ENCODE measurements at places on chromosomes 5 and 9.

DNA sequence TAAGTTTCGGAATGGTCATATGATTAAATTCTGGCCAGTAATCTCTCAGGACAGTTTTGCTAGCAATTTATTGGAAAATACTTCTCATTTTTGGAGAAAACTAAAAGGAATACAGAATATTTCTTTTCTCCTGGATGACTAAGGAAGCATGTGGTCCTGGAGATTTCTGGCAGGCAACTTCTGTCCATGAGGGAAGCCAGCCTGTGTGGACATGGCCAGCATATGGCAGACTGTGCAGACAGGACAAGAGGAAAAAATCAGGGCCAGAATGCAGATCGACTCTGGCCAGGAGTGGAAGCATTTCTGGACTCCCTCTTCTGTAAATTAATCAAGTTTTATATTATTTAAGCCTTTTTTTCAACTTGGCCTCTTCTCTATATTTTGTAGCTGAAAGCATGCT lies 100.4 kb upstream of the CDH18 start:
- DNase-seq, result no peak

DNA sequence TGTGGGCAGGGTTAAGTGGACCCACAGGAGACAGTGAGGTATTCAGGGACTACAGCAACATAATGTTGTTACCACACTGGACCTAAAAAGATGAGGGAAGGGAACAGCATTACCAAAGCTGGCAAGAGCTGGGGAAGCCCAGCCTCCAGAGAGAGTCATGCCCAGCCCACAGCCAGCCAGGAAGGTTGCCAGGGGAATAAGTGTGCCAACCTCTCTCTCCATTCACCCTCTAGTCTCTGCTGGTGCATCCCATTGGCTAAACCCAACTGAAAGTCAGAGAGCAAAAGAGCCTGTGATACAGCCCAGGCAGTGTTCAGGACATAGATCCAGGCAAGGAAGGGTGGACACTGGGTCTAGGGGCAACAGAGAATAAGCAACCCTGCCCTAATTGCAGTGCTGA lies 35.8 kb upstream of the AFAP1L1 start:
- DNase-seq, result no peak

- no peak for DNase-seq
Observed at GRCh38 chr5:73121119-73121463, 716 bp downstream of the TMEM171 start.

DNA sequence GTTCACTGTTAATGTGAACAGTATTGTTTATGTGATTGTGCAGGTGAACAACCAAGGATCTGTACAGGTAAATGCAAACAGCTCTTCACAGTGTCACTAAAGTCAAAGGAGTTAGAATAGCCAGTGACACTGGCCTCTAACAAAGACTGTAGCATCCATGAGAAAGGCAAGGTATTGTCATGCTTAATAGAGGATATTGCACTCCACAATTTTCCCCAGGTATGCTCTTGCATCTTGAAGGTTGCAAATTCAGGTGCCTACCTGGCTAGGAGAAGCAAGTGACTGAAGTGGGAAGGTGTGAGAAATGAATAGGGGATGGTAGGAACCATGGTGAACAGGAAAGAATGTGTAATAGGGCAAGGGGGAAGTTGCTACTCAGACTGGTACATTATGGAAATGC lies 101.2 kb upstream of the EFNA5 start:
- DNase-seq, result no peak

DNA sequence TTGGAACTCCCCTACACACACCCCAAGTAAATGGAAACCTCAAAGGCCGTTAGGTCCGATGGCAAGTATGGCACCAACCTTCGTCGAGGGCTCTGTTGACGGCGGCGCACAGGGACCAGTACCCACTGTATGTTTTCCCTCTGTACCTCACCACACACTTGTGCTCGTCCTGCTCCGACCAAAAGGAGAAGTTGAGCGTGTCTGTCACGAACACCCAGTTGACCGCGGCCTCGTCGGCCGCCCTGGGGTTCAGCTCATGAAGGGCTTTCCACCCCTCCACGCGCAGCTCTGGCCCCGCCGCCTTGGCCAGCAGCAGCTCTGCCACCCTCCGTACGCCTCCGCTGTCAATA lies 24.0 kb downstream of the HNRNPK start:
- DNase-seq, result no peak

- DNase-seq, result no peak
Observed at GRCh38 chr5:72125271-72125940, 18.1 kb downstream of the MAP1B start.

GRCh38 chr5:143066556-143067281 lies 296.5 kb downstream of the ARHGAP26 start:
- DNase-seq, result peak; percentile 48

DNA sequence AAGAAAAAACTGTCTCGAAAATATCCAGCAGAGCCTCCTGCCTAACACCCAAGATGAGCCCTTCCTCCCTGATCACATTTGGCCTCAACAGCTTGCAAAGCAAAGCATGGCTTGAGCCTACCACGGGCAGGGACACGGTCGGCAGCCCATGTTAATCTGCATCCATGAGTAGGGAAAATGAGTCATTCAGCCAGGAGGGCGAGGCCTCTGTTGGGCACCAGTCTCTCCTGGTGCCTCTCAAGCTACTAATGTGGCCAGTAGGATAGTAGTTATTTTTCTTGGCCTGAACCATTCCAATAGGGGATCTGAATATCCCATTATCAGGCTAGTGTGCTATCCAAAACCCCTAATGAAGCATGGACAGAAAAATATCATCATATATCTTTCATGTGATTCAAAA lies 43.0 kb upstream of the SHB start:
- no peak for DNase-seq

- DNase-seq, result no peak
Observed at GRCh38 chr5:95066048-95066447, 218.8 kb downstream of the MCTP1 start.

DNA sequence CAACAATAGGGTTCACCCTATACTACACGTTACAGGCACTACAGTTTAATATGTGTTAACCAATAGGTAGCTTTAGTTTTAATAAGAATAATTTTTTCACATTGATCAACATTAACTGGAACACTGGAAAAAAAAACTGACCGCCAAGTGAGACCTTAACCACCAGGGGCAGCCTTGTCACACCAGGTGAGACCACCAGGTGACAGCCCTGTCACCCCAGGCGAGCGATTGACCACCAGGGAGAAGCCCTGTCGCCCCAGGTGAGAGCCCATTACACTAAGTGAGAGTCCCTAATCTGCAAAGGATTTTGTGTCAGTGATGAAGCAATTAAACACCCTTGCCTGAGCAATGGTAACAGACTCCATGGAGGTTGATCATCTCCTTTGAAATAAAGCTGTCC lies 75.4 kb upstream of the SYK start:
- DNase-seq, result no peak

GRCh38 chr9:93480728-93481324 lies 27.4 kb upstream of the FAM120AOS start:
- DNase-seq, result no peak

- DNase-seq, result no peak
Observed at GRCh38 chr5:123928401-123928800, 416.4 kb downstream of the CSNK1G3 start.

- no peak for DNase-seq
Observed at GRCh38 chr5:32713361-32713769, 2.2 kb downstream of the NPR3 start.

- no peak for DNase-seq
Observed at GRCh38 chr5:35363387-35363965, 133.2 kb upstream of the PRLR start.

- no peak for DNase-seq
Observed at GRCh38 chr9:92313624-92314012, 11.5 kb downstream of the NOL8 start.

DNA sequence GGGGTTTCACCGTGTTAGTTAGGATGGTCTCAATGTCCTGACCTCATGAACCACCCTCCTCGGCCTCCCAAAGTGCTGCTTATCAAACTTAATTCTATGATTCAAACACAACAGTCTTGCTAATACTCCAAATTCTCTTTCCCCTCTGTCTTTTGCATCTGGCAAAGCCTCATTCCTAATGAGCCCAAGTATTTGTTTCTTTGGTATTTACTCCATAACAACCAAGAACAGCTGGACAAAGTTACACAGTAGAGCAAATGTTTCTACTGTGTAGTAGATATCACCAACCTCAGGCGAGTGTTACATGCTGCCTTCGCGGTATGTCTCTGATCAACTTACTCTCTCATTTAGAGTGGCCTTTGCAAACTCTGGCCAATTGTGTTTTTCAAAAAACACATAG lies 195.8 kb upstream of the KCNN2 start:
- no peak for DNase-seq

Measured in NCI-H1092 (cell line).